Right ventricle myocardium inferior (tissue), 1 donor: ENCODE measurements at places on chromosomes 13 and 19. TPM values are rescaled to one million over a fixed set of nuclear protein-coding genes. Genes with fewer than 3 reads are reported as not detected.
A peak's percentile ranks its signal among the peaks of the same experiment; 100 is the strongest.

DNA sequence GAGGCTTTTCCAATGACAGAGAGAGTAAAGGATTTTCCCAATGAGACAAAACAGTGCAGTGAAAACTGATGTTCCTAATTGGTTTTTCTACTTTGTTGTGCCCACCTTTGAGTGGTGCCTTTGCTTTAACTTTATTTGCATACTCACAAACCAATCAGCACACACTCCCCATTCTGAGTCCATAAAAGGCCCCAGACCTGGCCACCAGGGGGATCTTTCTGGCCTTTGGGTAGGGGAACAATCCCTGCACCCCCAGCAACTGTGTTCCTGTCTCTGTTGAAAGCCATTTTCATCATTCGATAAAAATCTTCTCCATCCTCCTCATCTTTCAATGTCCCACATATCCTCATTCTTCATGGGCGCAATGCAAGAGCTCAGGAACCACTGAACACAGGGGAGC, 252.8 kb downstream of the B3GLCT start:
- no peak for DNase-seq

DNA sequence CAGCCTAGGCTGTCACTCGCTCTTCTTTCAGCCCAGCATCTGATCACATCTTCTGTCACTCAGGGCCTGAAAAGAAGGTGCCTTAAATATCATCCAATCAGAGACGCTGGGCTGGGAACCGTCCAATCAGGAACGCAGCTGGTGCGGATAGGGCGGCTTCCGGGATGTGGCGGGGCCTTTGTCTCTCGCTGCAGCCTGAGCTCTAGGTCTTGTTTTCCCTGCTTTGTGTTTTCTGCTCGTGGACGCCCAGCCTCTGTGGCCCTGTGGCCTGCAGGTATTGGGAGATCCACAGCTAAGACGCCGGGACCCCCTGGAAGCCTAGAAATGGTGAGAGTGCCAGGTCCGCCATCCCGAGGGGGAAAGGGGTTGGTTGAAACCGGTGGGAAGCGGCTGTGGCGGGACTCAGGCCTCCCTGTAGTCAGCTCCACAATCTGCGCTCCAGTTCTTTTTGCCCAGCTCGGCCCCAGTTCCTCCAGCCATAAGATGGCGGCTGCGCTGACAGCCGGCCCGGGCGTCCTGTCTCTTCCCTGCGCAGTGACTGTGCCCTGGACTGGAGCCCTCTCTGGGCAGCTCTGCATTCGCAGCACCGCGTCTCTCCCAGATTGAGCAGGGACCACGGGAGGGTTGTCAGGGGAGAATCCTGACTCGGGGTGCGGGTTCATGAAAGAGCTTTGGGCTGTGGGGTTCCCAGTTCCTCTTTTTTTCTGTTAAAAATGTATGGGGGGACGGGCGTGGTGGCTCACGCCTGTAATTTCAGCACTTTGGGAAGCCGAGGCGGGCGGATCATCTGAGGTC, at the start of gene ZNF85:
Gene ZNF85, plus strand, starts transcription at position 175 of the 795 bp plus-strand sequence. Its CDS starts 150 bp downstream, at position 325.
- peak; percentile 92 for DNase-seq

GRCh38 chr19:18672044-18672451, 11.4 kb upstream of the CRTC1 start:
- no peak for DNase-seq

GRCh38 chr13:98873377-98874028, 104.4 kb downstream of the DOCK9 start:
- no peak for DNase-seq

The ZNF486 gene
- 1.5 TPM for total RNA-seq

DNA sequence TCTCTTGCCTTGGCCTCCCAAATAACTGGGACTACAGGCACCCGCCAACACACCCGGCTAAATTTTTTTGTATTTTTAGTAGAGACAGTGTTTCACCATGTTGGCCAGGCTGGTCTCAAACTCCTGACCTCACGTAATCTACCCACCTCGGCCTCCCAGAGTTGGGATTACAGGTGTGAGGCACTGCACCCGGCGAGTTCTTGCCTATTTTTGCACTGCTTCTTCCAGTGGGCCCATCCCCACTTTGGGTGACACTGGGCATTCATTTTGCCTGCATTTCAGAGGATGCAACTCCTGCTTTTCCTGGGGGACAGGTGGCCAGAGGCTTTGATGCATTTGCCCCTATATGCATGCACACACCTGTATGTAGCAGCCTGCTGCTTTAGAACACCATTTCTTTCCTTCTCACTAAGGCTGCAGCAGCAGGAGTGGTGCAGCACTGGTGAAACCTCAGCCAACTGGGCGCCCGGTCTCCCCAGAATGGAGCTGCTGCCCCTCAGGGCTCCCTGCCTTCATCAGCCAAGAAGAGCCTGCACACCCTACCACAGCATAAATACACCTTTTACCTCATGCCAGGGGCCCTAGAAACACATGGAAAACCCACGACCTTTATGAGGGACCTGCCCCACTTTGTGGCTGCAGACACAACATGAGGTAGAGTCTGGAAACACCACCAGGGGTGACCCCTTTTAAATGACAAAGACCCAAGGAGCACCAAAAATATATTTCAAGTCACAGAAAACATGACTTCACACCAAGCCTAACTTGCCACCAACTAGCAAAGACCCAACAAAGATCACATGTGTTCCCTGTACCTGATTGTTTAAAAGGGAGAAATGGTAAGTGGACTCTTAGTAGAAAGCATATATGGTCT, 36.8 kb upstream of the POP4 start:
- DNase-seq = no peak

DNA sequence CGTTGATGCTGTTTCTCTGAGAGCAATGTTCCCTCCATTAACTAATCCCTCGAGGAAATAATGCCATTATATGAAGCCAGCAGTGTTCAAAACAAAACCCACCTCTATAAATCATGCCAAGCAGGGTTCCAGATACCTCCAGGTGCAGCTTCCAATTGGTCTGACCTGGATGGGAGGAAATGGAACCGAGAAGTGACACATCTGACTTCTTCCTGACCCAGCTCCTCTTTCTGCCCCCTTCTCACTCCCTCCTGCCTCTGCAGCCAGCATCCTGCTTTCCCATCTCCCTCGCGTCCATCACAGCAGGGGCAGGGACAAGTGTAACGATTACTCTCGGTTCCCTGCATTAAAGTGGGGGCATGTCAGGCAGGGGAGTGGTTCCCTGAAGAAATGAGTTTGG, 37.5 kb downstream of the HSPH1 start:
- DNase-seq = no peak

DNA sequence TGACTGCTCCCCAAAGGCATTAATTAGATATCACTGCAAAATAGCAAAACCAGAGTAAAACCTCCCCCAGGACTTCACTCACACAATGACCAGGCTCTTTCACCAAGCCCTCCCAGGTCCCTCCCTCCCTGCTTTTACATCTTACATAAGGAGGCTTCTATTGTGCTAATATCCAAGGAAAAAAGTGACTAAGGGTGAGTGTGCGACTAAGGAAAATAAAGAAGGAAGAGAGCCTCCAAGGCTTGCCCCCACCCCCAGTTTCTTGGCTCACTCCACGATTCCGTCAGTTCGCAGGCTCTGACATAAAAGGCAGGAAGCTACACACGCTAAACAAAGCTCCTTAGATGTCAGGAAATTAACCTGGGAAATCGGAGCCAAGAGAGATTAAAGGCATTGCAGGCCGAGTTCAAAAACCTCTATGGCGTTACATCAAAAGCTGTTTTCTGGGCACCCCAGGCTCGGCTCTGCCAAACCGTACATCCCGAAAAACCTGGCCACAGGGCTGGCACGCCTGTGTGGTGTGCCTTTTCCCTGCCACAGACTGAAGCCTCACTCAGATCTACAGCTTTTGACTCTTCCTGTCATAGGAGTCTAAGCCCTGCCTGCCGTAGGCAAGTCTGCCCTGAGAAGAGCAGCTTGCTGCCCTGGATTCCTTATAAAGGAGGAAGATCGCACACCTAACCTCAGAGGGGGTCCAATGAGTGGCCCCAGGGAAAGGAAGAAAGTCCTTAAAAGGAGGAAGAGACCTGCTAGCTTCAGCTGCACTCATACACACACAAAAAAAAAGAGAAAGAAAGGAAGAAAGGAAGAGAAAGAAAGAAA, 67.0 kb upstream of the SERP2 start:
- no peak for DNase-seq

- DNase-seq = peak; percentile 70
Observed at GRCh38 chr19:1725100-1726064, 27.9 kb upstream of the ONECUT3 start.

GRCh38 chr13:112849500-112849899, 119.5 kb upstream of the MCF2L start:
- DNase-seq = no peak

- DNase-seq = no peak
Observed at GRCh38 chr13:45773236-45773635, 71.1 kb downstream of the CBY2 start.

- DNase-seq = no peak
Observed at GRCh38 chr19:15986701-15987100, 37.9 kb downstream of the OR10H4 start.

GRCh38 chr13:51819544-51819943, 15.6 kb upstream of the DHRS12 start:
- DNase-seq = no peak

DNA sequence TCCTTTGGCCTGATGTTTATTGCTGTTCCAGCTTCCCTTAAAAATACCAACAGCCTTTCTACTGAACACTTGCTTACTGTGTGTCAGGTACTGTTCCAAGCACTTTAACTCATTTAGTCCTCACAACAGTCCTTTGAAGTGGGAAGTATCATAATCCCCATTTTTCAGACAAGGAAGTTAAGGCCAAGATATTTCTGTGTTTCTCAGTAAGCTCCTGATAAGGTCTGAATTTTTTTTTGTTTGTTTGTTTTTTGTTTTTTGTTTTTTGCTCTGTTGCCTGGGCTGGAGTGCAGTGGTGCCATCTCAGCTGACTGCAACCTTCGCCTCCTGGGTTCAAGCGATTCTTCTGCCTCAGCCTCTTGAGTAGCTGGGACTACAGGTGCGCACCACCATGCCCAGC, 7.5 kb downstream of the SNRPA start:
- DNase-seq = no peak

DNA sequence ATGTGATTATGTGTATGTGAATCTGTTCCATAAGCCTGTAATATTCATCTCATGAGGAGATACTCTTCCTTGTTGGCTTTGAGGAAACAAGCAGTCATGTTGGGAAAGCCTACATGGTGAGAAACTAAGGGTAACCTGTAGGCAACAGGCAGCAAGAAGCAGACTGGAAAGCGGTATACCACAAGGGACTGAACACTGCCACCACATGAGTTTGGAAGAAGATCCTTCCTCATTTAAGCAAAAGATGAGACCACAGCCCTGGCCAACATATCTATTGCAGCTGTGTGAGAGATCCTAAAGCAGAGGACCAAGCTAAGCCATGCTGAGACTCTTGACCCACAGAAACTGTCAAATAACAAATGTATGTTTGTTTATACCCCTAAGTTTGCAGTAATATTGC, 134.8 kb downstream of the B3GLCT start:
- DNase-seq = no peak

The NCCRP1 gene
- not detected for total RNA-seq

The S1PR5 gene
- total RNA-seq = 0.27 TPM

DNA sequence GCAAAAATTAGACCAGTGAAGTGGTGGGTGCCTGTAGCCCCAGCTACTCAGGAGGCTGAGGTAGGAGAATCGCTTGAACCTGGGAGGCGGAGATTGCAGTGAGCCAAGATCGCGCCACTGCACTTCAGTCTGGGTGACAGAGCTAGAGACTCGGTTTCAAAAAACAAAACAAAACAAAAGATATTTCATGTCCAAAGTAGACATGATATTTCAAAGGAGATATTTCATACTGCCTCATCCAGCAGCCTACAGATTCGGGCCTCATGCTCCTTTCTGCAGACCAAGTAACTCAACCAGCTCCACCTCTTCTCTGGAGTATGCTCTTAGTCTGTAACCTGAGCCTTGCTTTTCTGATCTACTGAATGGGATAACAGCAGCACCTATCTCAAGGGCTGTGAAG, 15.0 kb downstream of the ZC3H4 start:
- DNase-seq = no peak

The SOHLH2 gene
- not detected for total RNA-seq

DNA sequence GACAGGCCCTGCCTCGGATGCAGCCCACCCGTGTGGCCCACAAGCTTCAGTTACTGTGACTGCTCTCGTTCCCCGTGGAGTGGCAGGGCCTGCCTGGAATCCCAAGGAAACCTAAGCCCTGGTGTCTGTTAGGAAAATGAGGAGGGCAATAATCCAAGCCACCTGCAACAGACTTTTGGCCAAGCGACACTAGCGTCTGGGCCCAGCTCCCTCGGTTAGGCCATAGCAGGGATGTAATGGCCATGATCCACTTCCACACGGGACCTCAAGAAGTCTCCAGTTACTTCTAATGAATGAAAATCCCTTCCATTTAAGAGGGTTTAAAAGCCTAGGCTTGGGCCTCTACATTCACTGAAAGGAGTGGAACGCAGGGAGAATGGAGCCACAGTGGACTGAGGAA, 8.9 kb downstream of the ZC3H4 start:
- no peak for DNase-seq

DNA sequence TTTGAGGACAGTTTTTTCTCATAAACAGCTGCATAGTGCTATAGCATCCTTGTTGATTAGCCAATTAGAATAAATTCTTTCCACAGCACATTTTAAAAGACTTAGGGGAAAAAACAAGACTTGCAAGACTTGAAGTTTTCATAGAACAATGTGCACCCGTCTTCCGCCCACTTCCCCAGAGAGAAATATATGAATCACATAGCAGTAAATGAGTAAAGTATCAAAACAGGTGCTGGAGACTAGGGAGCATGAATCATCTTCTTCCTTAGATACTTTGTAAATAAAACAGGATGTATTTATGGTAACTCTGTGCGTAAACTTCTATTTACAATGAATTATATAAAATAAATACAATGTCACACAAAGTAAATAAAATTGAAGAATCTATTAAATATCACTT, 75.1 kb downstream of the COL4A2 start:
- no peak for DNase-seq

DNA sequence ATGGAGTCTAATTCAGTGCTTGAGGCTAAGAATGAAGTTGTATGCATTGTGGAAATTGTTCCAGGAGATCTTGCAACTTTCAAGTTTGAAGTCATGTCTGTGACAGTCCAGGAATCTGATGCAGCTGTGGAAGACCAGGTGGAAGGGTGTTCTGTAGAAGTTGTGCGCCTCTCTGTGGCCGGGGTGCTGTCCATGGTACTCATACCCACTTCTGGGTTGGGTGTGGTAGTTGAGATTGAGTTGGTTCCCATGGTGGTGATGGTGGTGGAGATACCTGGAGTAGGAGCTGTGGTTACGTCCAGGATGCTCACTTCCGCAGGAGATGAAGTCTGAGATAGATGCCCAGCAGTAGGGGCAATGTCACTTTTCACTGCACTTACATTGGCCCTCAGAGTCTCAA, 44.3 kb downstream of the MUC16 start:
- no peak for DNase-seq

GRCh38 chr13:109672545-109672944, 113.8 kb downstream of the IRS2 start:
- no peak for DNase-seq

DNA sequence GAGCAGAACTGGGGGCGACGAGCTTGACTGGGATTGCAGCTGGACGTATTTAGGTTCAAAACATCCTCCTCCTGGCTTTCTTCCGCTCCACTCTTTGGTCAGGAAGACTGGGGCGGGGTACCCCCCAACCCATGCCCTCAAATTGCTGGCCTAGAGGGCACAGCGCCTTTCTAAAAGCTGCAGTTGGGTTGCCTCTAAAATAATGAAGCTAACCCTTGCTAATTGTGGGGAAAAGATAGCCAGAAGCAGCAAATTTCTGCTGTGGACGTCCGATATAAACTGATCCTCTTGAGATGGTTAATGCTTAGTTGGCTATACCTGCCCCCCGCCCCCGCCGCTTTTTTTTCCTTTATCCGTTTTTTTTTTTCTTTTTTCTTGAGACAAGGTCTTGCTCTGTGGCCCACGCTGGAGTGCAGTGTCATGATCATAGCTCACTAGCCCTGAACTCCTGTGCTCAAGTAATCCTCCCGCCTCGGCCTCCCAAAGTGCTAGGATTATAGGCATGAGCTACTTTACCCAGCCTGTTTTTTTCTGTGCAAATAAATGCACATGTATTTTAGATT, 754 bp upstream of the CHERP start:
- peak; percentile 45 for DNase-seq
